ENCODE measurements at places on chromosomes 13 and 19.

DNA sequence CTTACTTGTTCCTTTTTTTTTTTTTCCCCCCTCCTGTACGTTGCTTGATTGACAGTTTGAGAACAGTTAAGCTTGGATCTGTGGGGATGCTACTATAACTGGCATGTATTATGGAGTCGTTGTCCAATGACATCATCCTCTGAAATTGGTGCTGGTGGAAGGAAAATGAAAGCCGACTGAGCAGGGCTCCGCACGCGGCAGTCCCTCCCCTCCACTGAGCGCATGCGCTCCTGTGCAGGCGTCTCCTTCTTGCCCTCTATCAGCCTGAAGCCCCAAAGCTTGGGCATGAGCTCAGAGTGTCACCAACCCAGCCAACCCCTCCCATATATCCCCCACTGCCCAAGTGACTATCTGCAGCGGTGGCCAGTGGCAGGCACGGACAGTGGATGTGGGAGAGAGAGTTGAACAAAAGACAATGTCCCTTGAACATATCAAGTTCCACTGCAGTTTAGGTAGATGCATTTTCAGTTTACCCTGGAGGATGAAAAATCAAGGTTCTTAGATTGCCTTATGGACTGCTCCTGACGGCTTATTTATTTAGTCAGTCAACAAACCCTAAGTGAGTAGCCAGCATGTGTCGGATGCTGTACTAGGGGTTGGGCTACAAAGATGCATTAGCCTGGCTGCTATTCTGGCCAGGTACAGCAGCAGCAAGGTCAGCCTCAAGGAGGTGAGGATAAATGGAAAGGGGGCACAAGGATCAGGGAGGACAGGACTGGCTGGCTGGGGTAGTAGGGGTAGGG is 20.8 kb downstream of the MBNL2 start:
- no peak for DNase-seq

- DNase-seq, result no peak
Observed at GRCh38 chr19:7997809-7998480, 7.5 kb downstream of the ELAVL1 start.

DNA sequence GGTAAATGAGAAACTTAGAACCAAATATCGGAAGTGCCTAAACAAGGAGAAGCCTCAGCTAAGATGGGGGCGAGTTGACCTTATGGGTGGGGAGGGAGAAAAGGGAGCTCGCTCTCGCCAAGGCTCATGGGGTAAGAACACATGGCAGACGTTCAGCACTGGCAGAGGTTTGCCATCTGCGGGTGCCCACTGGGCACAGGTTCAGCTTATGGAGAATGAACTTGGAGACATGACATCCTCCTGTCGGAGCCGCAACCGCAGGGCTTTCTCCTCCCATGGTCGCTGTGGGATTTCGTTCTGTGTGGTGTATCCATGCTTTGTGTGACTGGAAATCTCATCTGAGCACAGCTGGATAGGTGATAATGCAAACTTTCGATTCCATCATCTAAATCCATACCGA is 36.1 kb upstream of the PEPD start:
- DNase-seq, result no peak

DNA sequence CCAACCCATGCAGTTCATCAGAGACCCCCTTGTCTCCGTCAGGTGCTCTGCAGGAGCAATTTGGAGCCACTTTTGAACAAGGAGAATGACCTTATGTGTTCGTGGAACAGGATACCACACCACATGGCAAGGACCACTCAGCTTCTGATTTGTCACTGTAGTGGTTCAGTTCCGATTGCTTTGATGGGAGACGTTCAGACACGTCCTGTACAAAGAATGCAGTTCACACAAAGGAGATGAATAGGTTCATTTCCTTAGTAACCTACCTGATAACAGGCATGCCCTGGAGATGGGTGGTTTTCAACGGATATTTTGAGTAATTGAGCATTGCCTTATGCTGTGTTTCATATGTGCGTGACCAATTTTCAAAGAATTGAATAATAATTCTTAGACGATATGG is 17.2 kb downstream of the FGF9 start:
- no peak for DNase-seq

DNA sequence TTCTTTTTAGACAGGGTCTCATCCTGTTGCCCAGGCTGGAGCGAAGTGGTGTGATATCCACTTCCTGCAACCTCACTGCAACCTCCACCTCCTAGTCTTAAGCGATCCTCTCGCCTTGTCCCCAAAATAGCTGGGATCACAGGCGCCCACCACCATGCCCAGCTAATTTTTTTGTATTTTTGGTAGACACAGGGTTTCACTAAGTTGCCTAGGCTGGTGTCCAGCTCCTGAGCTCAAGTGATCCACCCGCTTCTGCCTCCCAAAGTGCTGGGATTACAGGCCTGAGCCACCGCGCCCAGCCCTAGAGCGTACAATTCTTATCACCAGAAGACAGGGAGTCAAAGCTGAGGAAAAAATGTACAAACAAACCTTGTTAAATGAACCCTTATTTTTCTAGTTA is 4.5 kb upstream of the ELOF1 start:
- no peak for DNase-seq

- no peak for DNase-seq
Observed at GRCh38 chr19:53980539-53981375, 10.7 kb upstream of the CACNG6 start.

GRCh38 chr19:49716154-49716553 is 25.2 kb downstream of the CPT1C start:
- no peak for DNase-seq

- DNase-seq, result no peak
Observed at GRCh38 chr13:54394908-54395307, 1366.3 kb downstream of the OLFM4 start.

GRCh38 chr13:59343993-59344822 is 819.5 kb downstream of the DIAPH3 start:
- DNase-seq, result no peak

- no peak for DNase-seq
Observed at GRCh38 chr19:4541114-4541805, 1.4 kb upstream of the LRG1 start.

Measured in AG08396 (cell line).